ENCODE measurements at places on chromosomes 7 and 10.

DNA sequence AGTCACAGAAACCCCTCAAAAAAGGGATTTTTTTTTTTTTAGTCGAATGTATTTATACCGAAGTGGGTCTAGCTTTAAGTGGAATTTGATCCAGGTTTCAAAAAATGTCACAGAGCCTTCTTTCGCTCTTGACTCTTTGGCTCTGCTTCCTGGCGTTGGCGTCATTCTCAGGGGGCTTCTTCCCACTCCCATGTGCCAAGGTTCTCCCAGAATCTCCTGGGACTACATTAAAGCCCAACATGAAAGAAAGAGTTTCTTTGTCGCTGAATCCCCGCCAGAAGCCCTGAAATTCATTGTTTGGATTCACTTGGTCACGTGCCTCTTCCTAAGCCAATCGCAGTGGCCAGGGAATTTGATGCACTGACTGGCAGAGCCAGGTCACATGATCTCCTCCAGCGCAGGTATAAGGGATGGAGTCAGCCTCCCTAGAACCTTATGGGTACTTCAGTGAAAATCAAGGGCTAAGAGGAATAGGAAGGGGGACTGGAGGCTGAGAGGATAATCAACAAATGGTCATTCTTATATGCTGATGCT lies 101.2 kb downstream of the RPS24 start:
- no peak for DNase-seq

DNA sequence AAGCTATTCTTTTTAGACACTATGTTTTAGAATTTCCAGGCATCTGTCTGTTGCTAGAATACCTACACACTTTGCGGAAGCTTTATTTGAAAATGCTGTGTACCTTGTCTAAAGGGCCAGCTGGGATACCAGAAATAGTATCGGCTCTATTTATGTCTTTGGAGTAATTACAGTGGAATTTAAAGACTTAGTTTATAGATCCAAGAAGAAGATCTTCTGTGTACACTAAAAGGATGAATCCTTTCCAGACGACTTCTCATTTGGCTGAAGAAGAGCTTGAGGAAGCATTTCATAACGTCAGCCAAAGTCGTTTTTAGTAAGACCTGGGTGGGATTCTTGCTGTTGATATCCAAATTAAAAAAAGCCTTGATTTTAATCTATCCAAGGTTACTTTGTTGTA lies 365.9 kb downstream of the INHBA start:
- no peak for DNase-seq

DNA sequence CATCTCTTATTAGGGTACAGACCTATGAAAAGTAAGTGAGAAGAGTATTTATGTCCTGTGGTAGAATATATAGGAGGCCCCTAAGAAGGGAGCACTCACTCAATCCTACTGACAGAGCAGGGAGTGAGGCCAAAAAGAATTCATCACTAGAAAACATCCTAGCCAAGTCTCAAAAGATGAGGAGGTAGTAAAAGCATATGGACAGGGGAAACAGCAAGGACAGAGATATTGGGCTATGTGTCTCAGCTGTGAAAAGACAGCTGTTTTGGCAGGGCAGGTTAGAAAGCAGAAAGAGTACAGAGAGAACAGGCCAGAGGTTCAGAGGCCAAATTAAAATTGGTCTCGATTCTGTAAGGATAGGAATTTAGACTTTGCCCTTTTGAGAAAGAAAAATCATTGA lies 548.3 kb upstream of the ANKRD30A start:
- no peak for DNase-seq

DNA sequence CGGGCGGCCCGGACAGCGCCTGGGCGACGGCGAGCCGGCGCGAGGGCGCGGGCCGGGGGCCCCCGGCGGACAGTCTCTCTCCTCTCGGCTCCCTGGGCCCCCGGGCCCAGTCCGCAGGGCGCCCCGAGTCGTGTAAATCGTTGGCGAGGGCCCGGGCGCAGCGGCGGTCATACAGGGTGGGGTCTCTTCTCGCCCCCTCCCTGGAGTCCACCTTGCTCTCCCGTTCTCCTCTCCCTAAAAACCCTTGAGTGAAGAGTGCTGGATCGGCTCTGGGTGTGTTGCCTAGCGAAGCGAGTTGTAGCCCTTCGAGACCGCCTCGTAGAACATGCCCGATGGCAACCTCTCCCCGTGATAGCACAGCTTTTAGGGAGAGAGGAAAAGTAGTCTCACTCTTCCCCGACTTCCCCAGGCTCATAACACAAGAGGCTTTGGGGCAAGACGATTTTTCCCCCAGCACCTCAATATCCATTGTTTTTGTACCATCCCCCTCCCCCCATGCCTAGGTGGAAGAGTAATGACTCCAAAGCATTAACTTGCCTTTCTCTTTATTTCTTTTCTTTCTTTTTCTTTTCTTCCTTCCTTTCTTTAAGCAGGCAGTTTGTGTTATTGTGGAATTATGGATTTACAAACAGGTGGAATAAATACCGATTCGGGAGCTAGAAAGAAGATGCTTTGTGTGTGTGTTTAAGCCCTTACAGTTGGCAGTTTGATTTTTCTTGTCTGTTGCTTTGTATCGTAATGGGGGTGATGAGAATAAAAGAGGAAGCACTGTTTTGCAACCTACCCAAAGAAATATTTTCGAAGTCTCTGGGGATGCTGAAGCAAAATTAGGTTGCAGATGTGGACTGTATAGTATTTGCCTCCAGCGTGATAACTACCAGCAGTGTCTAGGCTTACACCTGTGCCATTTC lies 822 bp downstream of the SHOC2 start:
- DNase-seq, result peak; percentile 15

GRCh38 chr10:124032971-124033886 lies 60.2 kb downstream of the CHST15 start:
- DNase-seq, result no peak

DNA sequence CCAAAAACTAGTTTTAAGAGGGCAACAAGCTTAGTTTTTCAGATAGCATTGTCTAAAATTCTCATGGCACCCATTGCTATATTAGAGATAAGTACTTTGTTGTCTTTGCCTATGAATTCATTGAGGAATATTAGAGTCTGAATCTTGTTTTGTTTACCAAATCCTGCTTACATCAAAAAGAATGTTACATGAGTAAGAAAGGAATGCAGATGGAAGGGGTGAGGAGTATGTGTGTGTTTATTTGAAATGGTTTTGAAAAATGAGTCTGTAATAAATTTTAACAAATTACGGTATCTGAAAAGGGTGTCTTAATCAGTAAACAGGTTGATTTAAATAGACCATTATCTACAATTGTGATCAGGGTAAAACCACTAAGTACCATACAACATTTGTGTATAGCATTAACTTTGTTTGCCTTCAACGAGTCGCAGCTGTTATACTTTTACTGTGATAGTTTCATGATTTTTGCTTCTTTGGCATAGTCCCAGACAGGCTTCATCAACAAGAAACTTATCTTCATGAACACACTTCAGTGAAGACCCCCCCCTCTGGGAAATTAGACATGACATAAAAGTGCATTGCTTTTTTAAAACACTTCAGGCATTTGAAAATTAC lies 1183.9 kb upstream of the C7orf33 start:
- no peak for DNase-seq

DNA sequence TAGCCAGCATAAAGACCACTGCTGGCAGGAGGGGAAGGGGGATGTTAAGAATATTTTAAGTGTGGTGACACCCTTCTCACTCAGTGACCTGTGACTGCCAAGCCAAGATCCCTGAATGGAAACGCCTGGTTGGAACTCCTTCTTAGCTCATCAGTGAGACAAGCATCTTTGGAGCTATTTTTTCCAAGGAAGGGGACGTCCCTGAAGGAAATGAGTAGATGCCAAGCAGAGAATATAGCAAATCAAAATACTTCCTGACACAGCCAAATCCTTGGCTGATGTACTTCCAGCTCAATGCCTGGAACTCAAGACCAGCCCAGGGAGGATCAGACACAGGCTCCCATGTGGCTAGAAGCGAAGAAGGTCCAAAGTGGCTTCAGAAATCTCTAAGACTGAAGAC lies 82.2 kb downstream of the SORBS1 start:
- DNase-seq, result no peak

GRCh38 chr10:5742116-5742515 lies 57.5 kb downstream of the TASOR2 start:
- no peak for DNase-seq

GRCh38 chr10:24027107-24027506 lies 181.8 kb upstream of the KIAA1217 start:
- no peak for DNase-seq

DNA sequence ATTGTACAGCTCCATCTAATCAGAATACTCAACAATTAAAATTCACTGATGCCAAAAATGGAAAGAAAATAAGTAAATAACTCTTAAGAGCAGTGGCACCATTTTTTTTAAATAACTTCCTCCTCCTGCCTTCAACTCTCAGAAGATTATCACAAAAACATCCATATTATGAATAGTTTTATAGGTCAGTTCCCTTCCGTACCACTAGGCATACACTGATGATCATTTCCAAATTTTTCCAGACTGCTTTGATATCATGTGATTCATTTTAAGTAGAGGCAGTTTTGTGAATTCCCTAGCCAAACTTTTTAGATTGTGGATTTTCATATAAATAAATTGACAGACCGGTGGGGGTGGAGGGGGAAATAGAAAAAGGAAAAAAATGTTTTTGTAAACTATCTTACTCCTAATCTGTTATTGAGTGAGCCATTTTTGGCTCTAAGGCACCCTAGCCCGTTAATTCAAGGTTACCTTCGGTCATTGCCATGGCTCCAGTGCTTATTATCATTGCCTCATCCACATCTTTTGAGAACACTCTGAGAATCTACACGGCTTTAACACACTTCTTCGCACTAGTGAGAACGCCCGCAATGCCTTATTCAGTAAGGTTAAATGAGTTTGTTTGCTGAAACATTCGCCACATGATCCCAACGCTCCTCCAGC lies 1.0 kb downstream of the FAM107B start:
- DNase-seq, result no peak

GRCh38 chr7:155752756-155753445 lies 59.4 kb downstream of the SHH start:
- no peak for DNase-seq

DNA sequence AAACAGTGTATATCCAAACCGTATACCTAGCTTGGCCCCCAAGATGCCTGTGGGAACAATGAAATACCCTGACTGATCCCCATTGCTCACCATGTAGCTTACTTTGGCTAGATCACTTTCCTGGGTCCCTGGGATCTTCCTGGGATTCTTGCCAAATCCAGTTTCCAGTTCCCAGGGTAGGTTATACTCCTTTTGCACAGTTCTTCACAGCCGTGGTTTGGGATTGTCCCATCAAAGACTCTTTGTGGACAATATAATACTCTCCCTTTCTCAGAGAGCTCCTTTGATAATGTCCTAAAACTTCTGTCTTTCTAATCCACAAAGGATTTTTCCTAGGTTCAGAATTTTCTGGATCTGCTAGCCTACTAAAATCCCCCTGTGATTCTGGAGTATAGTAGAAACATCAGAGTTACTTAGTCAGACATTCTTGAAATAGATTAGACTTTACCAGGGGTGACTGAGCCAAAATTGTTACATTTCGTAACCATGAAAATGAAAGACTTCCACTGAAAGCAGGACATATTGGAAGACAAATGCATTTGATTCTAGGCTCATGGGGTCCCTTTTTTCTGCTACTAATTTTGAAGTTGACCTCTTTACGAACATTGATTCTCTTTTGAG lies 388.3 kb upstream of the ETV1 start:
- no peak for DNase-seq

DNA sequence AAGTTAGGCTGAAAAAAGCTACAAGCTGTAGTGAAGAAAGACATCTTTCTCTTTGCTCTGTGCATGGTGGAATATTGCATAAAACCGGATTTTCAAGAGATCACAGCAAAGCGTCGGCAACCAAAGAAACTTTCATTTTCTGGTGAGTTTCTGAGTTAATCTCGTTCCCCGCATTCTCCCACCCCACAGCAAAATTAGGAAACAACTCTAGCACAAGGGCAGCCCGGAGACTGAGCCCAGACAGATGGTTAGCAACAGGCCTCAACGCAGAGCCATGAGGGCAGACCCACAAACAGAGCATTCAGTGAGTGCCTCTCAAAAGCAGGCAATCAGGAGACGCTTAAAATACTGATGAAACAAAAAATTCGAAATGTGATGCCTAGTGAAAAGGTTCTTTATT lies 396.1 kb upstream of the KLF6 start:
- no peak for DNase-seq

DNA sequence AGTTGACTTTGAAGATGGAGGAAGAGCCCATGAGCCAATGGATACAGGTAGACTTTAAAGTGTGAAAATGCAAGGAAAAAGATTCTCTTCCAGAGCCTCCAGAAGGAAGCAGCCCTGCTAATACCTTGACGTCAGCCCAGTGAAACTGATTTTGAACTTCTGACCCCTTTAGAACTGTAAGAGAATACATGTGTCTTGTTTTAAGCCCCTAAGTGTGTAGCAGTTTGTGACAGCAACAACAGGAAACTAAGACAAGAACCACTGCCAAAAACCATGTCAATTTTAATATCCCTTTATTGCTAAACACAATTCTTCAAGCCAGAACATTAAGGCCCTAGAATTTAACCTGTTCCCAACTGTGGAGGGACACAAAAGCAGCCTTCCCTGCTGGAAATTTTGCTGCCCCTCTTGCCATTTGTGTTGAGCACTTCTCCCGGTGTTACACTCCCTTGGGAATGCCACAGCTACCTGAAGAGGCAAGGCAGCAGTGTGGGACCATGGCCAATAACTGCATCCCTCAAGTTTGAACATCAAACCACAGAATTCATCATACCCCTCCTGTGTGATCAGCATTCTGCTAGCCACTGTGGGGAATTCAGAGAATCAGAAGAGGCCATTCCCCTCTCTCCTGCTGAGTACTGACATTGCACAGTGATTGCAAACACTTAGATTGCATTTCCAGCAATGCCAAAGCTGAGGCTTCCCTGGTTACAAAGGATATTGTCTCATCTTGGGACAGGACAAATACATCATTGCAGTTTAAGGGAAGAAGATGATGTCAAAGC lies 12.3 kb upstream of the CCDC172 start:
- no peak for DNase-seq

- no peak for DNase-seq
These were observed 614.9 kb upstream of the FZD8 start for GRCh38 chr10:36256948-36257356.

GRCh38 chr10:50396491-50397311 lies 145.4 kb upstream of the ASAH2 start:
- peak; percentile 4 for DNase-seq

DNA sequence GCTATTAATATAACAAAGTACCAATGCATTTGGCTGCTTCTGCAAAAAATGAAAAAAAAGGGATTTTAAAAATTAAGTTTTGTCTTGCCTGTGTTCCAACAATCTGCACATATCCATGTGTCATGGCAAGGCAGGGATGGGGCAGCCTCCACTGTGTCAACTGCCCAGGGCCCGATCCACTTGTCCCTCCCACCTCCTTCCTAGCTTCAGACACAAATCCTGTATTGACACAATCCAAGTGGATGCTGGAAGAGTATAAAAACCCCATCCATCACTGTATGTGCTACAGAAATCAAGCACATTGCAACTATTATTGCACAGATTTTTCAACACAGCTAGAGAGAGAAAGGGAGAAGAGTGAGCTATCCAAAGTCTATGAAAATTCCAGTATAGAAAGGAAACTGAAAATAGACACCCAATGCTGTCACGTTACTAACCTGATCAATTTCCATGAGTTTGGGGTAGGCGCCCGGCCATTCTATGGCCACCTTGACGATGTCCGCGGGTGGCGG lies 106.4 kb downstream of the ELMO1 start:
- DNase-seq, result no peak

GRCh38 chr7:105003275-105003674 lies 10.7 kb upstream of the KMT2E start:
- peak; percentile 65 for DNase-seq

GRCh38 chr10:99926925-99927720 lies 82.6 kb downstream of the DNMBP start:
- DNase-seq, result no peak
